ENCODE measurements at places on chromosomes 6 and 20. TPM values are rescaled to one million over a fixed set of nuclear protein-coding genes. Genes with fewer than 3 reads are reported as not detected.
A peak's percentile ranks its signal among the peaks of the same experiment; 100 is the strongest.

- DNase-seq, result no peak
Measured at GRCh38 chr6:43239054-43239453, 4.2 kb upstream of the TTBK1 start.

DNA sequence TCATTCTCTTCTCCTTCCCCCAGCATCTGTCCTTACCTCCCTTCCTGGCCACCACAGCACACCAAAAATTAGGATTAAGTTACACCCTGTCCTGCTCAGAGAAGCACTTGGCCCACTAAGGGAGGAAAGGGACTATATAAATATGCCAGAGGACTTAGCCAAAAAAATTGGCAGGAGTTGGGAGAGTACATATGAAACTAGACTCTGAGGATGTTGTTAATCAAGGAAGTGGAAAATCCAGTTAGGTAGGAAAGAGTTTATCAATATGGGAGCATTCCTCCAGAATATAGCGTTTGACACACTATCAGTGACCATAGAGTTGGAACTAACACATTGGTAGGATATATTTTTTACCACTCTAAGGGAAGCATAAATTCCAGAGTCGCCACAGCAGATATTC, 57.3 kb upstream of the TSHZ2 start:
- DNase-seq, result no peak

DNA sequence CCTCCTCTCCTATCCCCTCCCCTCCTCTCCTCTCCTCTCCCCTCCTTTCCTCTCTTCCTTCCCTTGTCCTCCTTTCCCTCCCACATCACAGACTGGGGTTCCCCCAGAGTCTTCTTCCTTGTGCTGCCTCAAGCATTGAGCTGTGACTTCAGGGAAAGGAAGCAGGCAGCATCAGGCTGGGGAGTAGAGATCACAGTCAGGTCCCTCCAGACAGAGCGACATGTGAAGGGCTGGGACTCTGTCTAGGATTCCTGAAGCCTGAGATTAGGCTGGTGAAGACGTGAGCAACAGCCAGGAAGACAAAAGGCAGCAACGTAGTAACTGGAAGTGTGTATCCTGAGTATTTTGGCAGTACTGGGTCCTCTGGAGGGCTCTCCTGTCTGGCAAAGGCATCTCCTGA, 265.4 kb upstream of the SUPT3H start:
- no peak for DNase-seq

GRCh38 chr20:362271-363254, 15.7 kb downstream of the NRSN2 start:
- peak; percentile 62 for DNase-seq

GRCh38 chr6:134249239-134249758, 68.6 kb downstream of the SGK1 start:
- DNase-seq, result no peak

- no peak for DNase-seq
Measured at GRCh38 chr6:113668641-113669408, 188.3 kb upstream of the MARCKS start.

DNA sequence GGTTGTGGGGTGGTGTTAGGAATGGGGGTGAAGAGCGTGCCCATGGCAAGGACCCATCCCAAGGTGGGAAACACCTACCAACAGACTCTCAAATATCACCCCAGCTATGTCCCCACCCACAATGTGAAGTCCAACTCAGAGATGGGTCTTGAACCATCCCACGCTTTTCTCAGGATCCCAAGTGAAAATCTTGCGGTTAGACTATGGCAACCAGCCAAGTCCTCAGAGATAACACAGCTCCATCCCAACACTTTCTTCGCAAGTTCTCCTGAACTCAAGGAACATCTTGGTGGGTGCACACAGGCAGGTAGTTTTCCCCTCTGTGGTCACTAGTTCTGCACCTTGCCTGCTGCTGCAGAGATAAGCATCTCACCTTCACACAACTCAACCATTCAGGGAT, 116.0 kb downstream of the CDC5L start:
- DNase-seq, result no peak

DNA sequence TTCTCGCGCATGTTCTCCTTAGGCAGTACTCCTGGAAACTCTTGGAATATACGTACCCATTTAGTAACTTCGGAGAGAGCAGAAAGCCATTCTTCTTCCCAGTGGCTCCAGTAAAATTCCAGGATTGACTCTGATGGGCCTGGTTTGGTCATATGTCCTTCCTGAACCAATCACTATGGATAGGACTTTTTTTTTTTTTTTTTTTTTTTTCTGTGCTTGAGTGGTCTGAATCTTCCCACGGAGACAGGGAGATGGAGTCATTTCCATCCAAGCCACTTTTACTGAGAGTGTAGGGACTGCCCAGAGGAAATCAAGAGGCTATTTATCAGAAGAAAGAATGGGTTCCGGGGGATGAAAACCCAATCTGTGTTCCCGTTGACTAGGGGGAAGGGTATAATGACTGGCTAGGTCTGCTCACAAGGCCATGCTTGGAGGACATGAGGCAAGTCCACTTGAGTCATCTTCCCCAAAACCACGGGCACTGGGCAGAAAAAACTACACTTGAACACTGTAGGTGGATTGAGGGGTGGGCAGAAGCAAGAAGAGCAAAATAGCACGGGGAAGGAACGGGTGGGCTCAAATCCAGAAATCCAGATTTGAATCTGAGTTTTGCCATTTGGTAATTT, 35.4 kb upstream of the MRPS18A start:
- DNase-seq, result no peak

DNA sequence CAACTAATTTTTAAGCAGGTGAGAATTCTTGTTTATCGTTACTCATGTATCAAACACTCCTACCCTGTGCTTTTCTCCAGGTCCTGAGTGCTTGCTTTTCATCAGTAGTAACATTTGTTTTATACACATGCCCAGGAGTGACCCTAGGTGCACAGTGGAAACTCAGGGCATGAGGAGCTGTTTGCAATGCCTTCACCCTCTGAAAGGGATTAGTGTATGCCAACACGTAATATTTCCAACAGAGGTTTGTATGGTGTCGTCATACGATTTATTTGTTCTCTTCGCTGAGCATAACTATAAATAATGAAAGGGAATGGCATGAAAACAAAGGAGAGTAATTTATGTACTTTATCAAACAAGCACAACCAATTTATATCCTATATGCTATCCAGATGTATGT, 537.4 kb upstream of the MMS22L start:
- no peak for DNase-seq

DNA sequence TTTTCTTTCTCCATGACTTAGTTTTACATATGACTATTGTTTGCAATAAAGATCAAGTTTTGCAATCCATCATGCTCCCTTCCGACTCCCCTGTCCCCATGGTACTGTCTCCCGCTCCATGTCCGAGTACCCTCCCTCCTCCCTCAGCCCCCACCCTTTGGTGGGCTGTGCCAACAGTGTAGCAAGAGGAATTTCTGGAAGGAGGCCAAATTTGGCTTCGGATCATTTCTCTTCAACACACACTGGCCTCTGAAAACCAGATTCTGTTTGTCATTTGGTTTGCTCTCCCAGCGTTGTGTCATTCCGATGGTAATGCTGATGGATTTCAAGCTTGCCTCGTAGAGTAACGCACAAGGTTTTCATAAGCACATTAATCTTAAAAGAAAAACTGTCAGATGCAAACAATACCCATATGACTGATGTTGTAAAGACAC, 22.9 kb upstream of the PAX1 start:
- DNase-seq, result no peak

DNA sequence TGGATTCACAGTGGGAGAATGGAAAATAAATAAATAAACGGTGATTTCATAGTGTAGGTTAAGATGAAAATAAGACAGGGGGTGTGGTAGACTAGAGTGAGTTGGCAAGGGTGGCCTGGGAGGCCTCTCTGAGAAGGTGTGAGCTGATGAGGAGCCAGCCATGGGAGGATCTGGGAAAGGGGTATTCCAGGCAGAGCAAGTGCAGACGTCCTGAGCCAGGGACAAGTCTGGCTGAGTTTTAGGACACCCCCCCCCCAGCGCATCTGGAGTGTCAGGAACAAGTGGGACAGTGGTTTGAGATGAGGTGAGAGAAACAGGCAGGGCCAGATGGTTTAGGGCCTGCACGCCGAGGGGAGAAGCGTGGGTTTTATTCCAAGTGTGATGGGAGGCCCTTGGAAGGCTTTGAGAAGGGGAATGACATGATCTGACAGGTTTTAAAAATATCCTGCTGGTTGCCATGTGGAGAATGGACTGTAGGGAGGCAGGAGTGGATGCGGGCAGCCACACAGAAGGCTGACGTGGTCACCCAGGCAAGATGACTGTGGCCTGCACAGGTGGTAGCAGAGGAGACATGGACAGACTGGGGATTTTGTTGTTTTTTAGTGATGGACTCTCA, 21.1 kb upstream of the CCM2L start:
- no peak for DNase-seq

DNA sequence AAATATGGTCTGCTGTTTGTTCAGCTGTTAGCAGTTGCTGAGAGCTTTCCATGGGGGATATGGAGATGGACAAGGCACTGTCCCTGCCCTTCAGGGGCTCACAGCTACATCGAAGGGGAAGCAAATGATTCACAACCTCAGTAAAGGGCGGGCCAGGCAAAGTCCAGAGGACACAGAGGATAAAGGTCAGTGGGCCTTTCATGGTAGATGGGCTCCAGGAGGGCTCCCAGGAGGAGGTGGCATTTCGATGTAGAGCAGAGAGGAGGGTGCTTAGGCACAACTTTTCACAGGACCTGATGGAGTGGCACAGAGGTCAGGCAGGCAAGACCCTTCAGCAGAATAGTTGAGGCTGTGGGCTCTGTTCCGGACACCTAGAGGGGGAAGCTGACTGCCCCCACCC, 15.2 kb upstream of the MLN start:
- DNase-seq, result no peak

DNA sequence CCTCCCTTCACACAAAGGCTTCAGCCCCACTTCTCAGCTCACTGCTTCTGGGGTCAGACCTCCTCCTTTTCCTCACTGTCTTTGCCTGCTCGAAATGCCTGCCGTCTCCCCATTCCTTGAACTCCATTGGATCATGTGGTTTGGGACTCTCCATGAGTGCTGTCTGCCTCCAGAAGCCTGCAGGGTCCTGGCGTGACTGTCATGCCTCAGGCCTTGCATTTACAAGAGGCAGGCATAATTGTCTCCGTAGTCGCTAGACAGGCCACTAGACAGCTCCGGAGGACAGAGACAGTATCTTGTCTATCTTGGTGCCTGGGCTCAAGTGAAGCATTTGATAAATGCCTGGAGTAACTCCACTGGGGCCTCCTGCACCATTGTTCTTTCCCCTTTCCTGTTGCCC, 15.3 kb downstream of the PNLDC1 start:
- DNase-seq, result no peak

GRCh38 chr6:136744889-136745288, 47.4 kb downstream of the MAP3K5 start:
- no peak for DNase-seq

GRCh38 chr6:31587791-31588777, 2.0 kb downstream of the LST1 start:
- DNase-seq, result no peak

- no peak for DNase-seq
Measured at GRCh38 chr6:7652957-7653356, 63.0 kb downstream of the SNRNP48 start.

Gene BAG2
- total RNA-seq, result 7.3 TPM

Gene CGA
- total RNA-seq, result not detected
